ENCODE measurements at places on chromosomes 7 and 10. TPM values are rescaled to one million over a fixed set of nuclear protein-coding genes. Genes with fewer than 3 reads are reported as not detected.

GRCh38 chr10:102231357-102232318, 5.5 kb downstream of the ELOVL3 start:
- DNase-seq, result peak; percentile 81

GRCh38 chr10:124256151-124256550, 162.6 kb downstream of the OAT start:
- no peak for DNase-seq

DNA sequence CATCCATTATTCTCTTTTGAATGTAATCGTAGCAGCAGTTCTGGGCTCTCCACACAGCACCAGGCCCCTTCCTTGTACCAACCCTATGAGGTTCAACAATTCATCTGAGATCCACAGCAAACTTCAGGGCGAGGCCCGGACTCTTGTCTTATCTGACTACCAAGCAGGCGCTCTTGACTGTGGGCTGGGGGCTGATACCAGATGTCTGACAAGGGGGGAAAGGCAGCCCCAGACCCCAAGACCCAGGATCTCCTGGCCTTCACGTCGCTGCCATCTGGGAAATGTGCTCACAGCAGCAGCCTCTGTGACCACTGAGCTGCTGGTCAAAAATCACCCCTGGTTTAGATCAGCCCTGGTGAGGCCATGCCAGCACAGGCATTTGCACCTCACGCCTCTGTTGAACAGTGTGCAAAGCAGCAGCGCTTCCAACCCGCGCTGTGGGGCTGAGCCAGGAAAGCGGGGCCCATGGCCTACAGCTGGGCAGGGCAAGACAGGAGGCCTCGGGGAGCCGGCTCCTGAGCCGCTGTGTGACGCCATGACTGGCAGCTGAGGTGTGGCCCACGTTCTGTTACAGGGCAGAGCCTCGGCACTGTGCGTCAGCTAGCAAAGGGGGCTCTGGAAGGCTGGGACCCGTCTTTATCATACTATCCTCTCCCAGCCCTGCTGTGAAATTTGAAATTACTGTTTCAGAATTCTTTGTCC, 143.9 kb downstream of the PAXIP1 start:
- DNase-seq, result no peak

- DNase-seq, result no peak
These were observed 489.8 kb downstream of the NEBL start for GRCh38 chr10:20407357-20407756.

DNA sequence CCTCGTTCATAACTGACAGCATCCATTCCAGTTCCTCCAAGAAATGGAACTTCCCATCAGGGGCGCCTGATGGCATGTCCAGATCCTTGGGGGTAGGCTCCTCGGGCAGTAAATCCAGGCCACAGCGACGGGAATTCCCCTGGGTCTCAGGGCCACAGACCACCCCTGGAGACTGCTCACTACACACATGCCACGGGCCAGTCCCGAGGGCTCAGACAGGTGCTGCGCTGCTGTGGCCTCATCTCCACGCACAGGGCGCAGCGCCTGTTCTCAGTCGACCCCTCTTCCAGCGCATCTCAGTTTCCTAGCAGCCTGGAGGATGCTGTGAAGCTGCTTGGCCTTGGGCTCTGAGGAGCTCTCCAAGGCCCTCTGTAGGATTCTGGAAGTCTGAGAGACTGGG, 473.5 kb upstream of the FOXK1 start:
- no peak for DNase-seq

- peak; percentile 23 for DNase-seq
These were observed 27.0 kb upstream of the HIBADH start for GRCh38 chr7:27689591-27690164.

AKR1C4 gene
- total RNA-seq, result not detected

DNA sequence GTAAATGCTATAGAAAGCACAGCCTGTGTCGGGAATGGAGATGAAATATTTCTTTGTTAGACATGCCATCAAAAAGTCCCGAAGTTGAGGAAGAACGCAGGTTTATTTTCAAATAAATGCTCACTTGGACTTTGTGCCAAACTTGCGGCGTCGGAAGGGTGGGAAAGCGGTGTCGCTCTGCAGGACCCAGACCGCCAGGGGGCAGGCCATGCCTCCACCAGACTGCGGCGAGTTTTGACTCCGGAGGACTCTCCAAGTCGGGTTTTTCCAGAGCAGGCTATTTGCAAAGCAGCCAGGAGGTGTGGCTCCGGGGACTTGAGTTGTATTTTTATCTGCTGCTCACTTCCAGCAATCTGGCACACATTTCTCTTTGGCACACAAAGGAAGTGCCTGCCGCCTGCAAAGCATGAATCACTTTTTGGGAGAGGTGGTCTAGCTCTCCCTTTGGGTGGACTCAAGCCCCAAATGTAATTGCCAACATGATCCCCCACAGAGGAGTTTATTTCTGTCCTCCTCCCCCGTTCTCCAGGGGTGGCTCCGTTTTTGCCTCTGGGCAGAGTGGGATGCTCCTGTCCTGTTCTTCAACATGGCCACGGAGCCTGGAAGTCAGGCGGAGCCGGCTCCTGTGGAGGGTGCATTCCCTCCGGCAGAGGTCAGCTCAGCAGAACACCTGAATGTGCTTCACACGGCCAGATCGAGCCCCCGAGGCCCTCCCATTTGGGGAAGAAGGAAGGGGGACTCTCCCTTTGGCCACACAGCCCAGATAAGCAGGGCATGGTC, 82.3 kb upstream of the GPR26 start:
- DNase-seq, result no peak

SPDYE2B gene
- total RNA-seq, result not detected

- no peak for DNase-seq
These were observed 46.2 kb downstream of the BLNK start for GRCh38 chr10:96225119-96225518.

Data from CD8-positive, alpha-beta T cell (primary cell).